Sigmoid colon (tissue), 7 donors: ENCODE measurements at places on chromosomes 16 and 17. TPM values are rescaled to one million over a fixed set of nuclear protein-coding genes. Genes with fewer than 3 reads are reported as not detected.

GRCh38 chr17:20896153-20896649 lies 146.6 kb downstream of the USP22 start:
- no peaks in the 10 kb centered on the region for H3K4me1 ChIP-seq
- H3K4me3 ChIP-seq = no peak overlapping the region
- H3K27me3 ChIP-seq = no peaks in the 10 kb centered on the region
- peak; percentile 70 for DNase-seq

DNA sequence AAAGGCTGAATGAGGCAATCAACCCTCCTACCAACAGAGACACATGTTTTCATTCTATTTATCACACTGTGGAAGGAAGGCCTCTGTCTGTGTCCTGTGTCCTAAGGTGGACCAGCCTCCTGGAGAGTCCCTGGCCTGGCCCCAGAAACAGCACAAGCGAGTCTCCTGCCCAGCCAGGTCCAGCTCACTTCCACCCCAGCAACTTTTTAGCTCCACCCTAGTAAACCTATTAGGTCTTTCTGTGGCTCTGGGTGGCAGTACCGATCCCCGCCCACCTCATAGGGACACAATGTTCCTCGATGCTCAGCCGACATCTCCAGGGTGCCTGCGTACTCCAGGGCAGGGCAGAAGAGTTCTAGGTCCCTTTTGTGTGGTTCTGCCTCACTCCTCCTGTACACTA lies 10.7 kb downstream of the DRC3 start:
- no peak for DNase-seq
- H3K4me3 ChIP-seq = no peak overlapping the region
- no peaks in the 10 kb centered on the region for H3K27me3 ChIP-seq
- no peaks in the 10 kb centered on the region for H3K4me1 ChIP-seq

DNA sequence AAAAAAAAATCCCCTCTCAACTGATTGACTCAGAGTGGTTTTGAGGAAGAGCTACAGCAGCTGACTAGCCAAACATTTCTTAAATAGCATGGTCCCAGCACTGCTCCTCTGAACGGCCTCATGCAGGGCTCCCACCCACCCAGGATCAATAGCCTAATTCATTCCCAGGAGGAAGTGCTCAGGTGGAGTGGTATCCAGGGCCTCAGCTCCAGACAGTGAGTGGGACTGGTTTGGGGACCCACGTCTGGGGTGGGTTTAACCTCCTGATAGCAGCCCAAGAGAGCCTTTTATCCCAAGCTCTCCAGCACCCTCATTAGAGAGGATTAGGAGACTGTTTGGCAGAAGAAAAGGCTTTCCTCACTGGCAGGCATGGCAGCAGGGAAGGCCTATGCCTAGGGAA lies 68.5 kb upstream of the CDH5 start:
- H3K27me3 ChIP-seq = no peaks in the 10 kb centered on the region
- H3K4me3 ChIP-seq = no peak overlapping the region
- no peak overlapping the region for H3K27ac ChIP-seq
- peak; percentile 17 for DNase-seq
- no peaks in the 10 kb centered on the region for H3K36me3 ChIP-seq

GRCh38 chr16:12010388-12011251 lies 34.1 kb downstream of the SNX29 start:
- no peaks in the 10 kb centered on the region for H3K27me3 ChIP-seq
- H3K4me3 ChIP-seq = no peak overlapping the region
- H3K4me1 ChIP-seq = no peaks in the 10 kb centered on the region
- DNase-seq = no peak
- H3K27ac ChIP-seq = peak overlapping the region; percentile 40

- H3K27me3 ChIP-seq = no peaks in the 10 kb centered on the region
- peak; percentile 74 for DNase-seq
- H3K27ac ChIP-seq = peak overlapping the region; percentile 27
Measured at GRCh38 chr17:19342611-19343255, 19.8 kb downstream of the B9D1 start.

DNA sequence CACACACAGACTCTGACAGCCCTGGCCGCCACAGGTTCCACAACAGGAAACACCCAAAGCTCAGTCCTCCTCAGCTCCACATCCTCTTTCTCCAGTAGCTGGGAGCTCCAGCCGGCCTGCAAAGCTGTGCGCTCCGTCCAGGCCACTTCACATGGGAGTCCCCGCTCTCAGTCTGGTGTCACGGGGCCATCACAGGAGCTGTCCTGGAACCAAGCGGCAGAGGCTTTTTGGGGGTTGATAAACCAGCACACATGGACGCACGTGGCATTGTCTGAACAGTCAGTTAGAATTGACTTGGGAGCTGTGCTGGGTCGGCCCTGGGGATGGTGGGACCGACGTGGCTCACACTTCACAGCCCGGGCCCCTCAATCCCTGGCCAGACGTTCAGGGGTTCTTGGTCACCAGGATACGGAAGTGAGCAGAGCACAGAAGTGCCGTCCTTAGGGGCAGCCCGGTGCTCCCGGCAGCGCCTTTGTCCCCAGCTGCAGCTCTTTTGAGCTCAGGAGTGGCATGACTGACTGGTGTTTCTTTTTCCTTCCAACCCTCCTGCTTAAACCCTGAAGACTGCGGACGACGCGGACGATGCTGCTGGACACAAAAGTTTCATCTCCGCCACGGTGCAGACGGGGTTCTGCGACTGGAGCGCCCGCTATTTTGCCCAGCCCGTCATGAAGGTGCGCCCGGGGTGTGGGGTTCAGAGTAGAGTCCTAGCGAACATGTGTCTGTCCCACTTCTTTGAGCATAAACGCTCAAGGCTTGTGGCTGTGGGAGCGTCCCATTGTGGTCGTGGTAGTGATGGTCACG lies 66.6 kb upstream of the CHMP6 start:
- no peak overlapping the region for H3K27ac ChIP-seq
- no peaks in the 10 kb centered on the region for H3K27me3 ChIP-seq
- H3K4me1 ChIP-seq = no peaks in the 10 kb centered on the region
- DNase-seq = peak; percentile 54
- H3K4me3 ChIP-seq = no peak overlapping the region
- H3K36me3 ChIP-seq = peaks cover 7% of the 10 kb centered on the region

DNA sequence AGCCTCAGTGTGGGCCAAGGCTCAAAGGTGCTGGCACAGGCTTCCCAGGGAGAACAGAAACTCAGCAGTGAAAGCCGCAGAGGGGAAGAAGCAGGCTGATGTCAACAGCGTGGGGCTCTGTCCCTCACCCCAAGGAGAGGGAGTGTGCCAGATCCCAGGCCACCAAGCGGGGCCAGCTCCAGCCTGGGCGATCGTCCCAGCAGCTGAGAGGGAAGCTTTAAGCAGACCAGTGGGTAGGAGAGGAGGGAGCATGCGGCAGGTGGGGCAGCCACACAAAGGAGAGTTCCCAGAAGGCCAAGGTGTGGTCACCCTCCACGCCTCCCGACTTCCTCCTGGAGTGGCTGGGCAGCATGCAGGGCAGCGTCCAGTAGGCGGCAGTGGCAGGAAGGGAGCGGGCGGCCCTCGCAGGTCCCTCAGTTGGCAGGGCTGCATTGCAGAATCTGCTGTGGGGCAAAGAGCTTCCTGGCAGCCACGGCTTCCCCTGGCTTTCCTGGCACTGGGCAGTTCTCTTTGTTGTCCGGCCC lies 6.0 kb downstream of the SYNGR2 start:
- DNase-seq = peak; percentile 85
- H3K27ac ChIP-seq = peak overlapping the region; percentile 64
- H3K4me3 ChIP-seq = no peak overlapping the region
- no peaks in the 10 kb centered on the region for H3K27me3 ChIP-seq

KRTAP9-7 gene
- total RNA-seq = not detected

NOL11 gene
- 34.2 TPM for total RNA-seq

DNA sequence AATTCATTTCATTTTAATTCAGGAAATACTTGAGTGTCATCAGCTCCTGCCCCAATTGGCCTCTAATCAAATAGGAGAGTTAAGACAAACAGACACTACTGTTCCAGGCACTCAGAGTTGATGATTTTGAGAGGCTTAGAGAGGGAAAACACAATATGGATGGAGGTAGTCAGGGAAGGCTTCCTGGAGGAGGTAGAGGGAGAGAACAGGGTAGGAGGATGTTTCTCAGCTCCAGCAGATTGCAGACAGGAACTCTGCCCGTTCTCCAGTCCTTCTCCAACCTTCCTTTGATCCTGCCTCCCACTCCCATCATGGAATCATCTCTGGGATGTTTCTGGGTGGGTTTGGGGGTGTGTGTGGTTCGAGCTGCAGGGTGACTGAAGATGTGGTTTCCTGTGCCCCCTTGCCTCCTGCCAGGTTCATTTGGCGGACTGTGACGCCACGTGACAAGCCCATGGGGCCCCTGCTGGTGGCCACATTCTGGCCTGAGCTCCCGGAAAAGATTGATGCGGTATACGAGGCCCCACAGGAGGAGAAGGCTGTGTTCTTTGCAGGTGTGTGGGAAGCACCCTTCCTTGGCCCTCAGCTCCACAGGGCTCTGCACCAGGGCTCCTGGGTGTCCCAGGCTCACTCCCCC lies 12.2 kb upstream of the LPCAT2 start:
- no peak overlapping the region for H3K27ac ChIP-seq
- H3K27me3 ChIP-seq = no peaks in the 10 kb centered on the region
- H3K4me1 ChIP-seq = peaks cover 33% of the 10 kb centered on the region

DNA sequence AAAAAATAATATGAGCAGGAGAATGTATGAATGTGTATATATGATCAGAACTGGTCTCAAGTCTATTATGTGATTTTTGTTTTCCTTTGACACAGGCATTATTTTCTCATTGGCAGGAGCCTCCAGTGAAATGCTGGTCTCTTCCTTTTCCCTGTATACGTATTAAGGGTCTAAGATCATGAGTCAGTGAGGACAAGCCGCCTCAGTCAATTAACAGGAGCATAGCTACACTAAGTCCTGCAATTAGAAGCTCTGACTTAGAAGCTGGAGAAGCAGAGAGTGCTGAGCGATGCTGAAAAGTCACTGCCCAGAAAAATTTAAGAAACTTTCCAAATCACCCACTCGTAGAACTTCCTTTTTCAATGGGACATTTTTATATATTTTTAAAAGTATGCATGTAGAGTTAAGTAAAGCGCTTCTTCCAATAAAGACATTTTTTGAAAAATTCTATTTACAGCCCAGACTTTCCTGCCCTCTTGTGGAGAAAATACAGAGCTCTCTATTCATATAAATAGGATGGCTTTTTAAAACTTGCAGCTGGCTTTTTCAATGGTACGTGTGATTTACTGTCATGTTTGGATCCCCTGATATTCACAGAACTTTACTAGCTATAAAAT lies 70.2 kb upstream of the PSMD7 start:
- no peaks in the 10 kb centered on the region for H3K27me3 ChIP-seq
- peaks cover 8% of the 10 kb centered on the region for H3K4me1 ChIP-seq
- no peak overlapping the region for H3K4me3 ChIP-seq
- no peaks in the 10 kb centered on the region for H3K36me3 ChIP-seq
- no peak for DNase-seq

DNA sequence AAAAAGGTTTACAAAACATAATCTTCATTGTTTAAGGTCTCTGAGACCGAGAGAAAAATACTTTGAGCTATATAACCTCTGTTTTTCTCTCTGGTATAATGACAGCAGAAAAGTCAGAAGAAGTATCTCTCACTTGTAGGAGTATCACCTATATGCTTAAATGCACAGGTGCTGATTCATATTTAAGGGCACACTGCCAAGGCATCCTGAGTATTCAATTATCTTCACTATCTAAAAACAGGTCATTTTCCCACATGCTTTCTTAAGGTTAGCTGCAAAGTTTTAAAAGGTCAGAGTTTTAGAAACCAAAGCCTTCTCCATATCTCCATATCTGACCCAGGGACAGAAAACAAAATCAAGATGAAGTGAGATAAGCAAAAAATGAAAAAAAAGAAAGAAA lies 99.3 kb upstream of the C17orf78 start:
- no peak overlapping the region for H3K27ac ChIP-seq
- no peaks in the 10 kb centered on the region for H3K4me1 ChIP-seq
- no peaks in the 10 kb centered on the region for H3K27me3 ChIP-seq

GRCh38 chr16:67016143-67016542 lies 12.8 kb upstream of the CBFB start:
- no peak overlapping the region for H3K27ac ChIP-seq
- DNase-seq = peak; percentile 46
- H3K27me3 ChIP-seq = peaks cover 14% of the 10 kb centered on the region
- H3K4me3 ChIP-seq = no peak overlapping the region

GRCh38 chr16:64540434-64540833 lies 581.4 kb downstream of the CDH11 start:
- H3K27ac ChIP-seq = no peak overlapping the region
- no peaks in the 10 kb centered on the region for H3K27me3 ChIP-seq
- H3K36me3 ChIP-seq = no peaks in the 10 kb centered on the region
- DNase-seq = no peak

GRCh38 chr17:45160447-45161287 lies 1.0 kb upstream of the HEXIM2 start:
- peaks cover 55% of the 10 kb centered on the region for H3K4me1 ChIP-seq
- H3K27me3 ChIP-seq = no peaks in the 10 kb centered on the region
- peak overlapping the region; percentile 98 for H3K27ac ChIP-seq
- H3K4me3 ChIP-seq = peak overlapping the region; percentile 88
- DNase-seq = peak; percentile 85
- no peaks in the 10 kb centered on the region for H3K36me3 ChIP-seq

GRCh38 chr17:44794851-44795413 lies 35.2 kb downstream of the GJC1 start:
- peak overlapping the region; percentile 98 for H3K27ac ChIP-seq
- no peak overlapping the region for H3K4me3 ChIP-seq
- H3K27me3 ChIP-seq = no peaks in the 10 kb centered on the region
- DNase-seq = no peak
- peaks cover 72% of the 10 kb centered on the region for H3K4me1 ChIP-seq

GRCh38 chr16:17396762-17397498 lies 73.8 kb downstream of the XYLT1 start:
- no peak overlapping the region for H3K4me3 ChIP-seq
- no peaks in the 10 kb centered on the region for H3K36me3 ChIP-seq
- H3K27me3 ChIP-seq = no peaks in the 10 kb centered on the region

IGFBP4 gene
- total RNA-seq = 346 TPM

GRCh38 chr16:81709016-81709900 lies 69.8 kb upstream of the PLCG2 start:
- peak overlapping the region; percentile 86 for H3K27ac ChIP-seq
- H3K27me3 ChIP-seq = no peaks in the 10 kb centered on the region
- H3K4me3 ChIP-seq = no peak overlapping the region

DNA sequence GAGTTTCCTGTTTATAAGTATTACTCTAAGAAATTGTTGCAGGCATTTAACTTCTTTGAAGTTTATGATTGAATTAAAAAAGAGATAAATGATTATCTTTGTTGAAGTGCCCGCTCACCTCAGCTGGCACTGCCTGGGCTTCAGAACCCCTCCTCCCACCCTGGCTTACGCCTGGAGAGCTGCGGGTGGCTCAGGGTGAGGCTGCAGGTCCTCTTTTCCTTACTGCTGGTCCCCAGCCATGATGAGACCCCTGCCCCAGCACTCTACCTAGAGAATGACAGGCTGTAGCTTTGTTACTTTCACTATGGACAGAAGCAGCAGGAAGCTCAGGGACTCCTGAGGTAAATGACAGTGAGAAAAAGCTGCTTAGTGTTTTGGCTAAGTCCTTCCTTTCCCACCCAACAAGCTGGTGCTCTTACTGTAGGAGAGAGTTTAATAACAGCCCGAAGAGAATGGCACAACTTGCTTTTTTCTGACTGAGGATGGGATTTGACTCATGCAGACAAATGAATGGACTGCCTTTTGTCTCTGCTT lies 62.1 kb downstream of the EPN2 start:
- H3K36me3 ChIP-seq = no peaks in the 10 kb centered on the region
- H3K27me3 ChIP-seq = no peaks in the 10 kb centered on the region
- H3K27ac ChIP-seq = no peak overlapping the region
- no peak for DNase-seq
